Adrenal gland (tissue), 19 donors: ENCODE measurements at places on chromosomes 2 and 18.

GRCh38 chr2:127161176-127162136, 54.5 kb upstream of the BIN1 start:
- H3K4me3 ChIP-seq = no peak overlapping the region
- no peak for DNase-seq
- H3K4me1 ChIP-seq = no peaks in the 10 kb centered on the region
- H3K27me3 ChIP-seq = no peaks in the 10 kb centered on the region
- no peaks in the 10 kb centered on the region for H3K36me3 ChIP-seq
- no peak overlapping the region for H3K27ac ChIP-seq

DNA sequence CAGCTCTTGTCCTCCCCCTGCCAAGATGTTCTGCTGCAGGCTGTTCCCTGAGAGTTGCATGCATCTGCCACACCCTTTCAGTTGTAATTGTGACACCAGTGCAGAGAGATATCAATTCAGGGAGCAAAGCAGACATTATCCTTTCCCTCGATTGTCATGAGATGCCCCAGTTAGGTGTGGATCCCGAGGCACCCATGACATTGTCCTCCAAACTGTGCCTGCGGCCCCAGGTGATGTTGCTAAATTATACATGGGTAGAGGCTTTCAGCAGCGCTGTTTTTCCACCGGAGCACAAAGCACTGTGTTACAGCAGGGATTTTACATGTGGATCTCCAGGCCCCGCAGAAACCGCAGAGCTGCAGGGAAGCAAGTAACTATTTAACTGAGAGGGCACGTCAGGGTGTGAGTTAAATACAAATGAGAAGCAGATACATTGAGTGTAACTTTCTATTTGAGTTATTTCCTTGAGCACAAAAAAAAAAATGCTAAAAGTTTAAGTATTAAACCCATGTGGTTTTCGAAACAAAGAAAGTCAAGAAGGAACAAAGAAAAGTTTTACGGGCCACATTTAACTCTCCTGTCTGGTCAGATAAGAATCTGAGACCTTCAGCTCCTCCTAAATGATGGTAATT, 90.3 kb upstream of the BCL2L11 start:
- H3K36me3 ChIP-seq = no peaks in the 10 kb centered on the region
- no peak overlapping the region for H3K27ac ChIP-seq
- DNase-seq = no peak

- no peak overlapping the region for H3K4me3 ChIP-seq
- no peaks in the 10 kb centered on the region for H3K36me3 ChIP-seq
- no peaks in the 10 kb centered on the region for H3K27me3 ChIP-seq
- H3K4me1 ChIP-seq = no peaks in the 10 kb centered on the region
- H3K27ac ChIP-seq = no peak overlapping the region
These were observed 16.6 kb downstream of the TRAF3IP1 start for GRCh38 chr2:238336793-238337444.

DNA sequence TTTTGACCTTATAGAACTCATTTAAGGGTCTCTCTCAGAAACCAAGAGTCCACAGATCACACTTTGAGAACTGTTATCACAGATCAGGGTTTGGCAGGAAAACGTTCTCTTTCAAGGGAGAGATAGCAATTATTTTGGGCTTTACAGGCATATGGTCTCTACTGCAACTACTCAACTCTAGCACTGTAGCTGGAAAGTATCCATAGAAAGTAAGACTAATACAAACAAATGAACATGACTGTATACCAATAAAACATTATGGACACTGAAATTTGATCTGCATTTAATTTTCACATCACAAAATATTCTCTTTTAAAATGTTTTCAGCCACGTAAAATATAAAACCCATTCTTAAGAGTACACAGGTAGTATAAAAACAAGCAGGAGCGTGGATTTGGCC, 100.5 kb downstream of the TRIP12 start:
- H3K27ac ChIP-seq = no peak overlapping the region
- no peaks in the 10 kb centered on the region for H3K27me3 ChIP-seq
- DNase-seq = no peak
- H3K4me3 ChIP-seq = no peak overlapping the region
- H3K4me1 ChIP-seq = peaks cover 8% of the 10 kb centered on the region
- H3K36me3 ChIP-seq = no peaks in the 10 kb centered on the region

GRCh38 chr2:10934979-10935350, 23.2 kb downstream of the KCNF1 start:
- H3K27ac ChIP-seq = no peak overlapping the region
- DNase-seq = no peak
- H3K4me1 ChIP-seq = no peaks in the 10 kb centered on the region

DNA sequence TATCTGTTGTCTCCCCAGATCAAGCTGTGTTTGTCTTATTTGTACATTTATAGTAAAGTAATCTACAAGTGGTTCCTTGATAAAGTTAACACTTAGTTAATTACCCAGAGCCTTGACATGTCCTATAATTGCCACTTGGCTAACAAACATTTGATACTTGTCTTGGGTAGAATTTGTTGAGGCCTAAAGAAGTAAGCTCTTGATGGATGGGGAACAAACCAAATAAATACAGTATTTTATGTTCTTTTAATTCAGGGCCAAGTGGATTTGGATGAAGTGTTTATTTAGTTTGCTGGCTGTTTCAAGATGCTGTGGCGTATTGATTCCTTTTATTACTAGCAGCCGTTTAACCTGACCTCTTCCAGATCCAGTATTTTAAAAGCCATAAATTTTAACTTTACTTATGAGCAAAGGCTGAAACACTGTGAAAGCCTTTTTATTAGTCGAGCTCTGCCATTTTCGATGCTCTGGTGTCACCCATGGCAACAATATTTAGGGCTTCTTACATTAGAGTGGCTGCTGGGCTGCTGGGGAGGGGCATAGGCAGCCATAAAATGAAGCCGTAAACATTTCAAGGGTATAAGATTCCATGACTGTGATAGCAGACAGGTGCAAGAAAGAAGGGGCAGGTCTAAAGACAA, 401.6 kb upstream of the NRP2 start:
- no peaks in the 10 kb centered on the region for H3K36me3 ChIP-seq
- no peak overlapping the region for H3K4me3 ChIP-seq

- DNase-seq = no peak
- H3K27me3 ChIP-seq = no peaks in the 10 kb centered on the region
- no peak overlapping the region for H3K4me3 ChIP-seq
- H3K27ac ChIP-seq = no peak overlapping the region
- H3K36me3 ChIP-seq = peaks cover 73% of the 10 kb centered on the region
These were observed 15.8 kb downstream of the KCTD18 start for GRCh38 chr2:200494048-200494447.

- H3K4me1 ChIP-seq = peaks cover 7% of the 10 kb centered on the region
- H3K27me3 ChIP-seq = no peaks in the 10 kb centered on the region
- no peak for DNase-seq
- H3K27ac ChIP-seq = no peak overlapping the region
- no peaks in the 10 kb centered on the region for H3K36me3 ChIP-seq
These were observed 136.7 kb downstream of the SP3 start for GRCh38 chr2:173828189-173829142.

- no peak overlapping the region for H3K4me3 ChIP-seq
- peaks cover 5% of the 10 kb centered on the region for H3K4me1 ChIP-seq
- H3K36me3 ChIP-seq = no peaks in the 10 kb centered on the region
- H3K27me3 ChIP-seq = no peaks in the 10 kb centered on the region
- no peak overlapping the region for H3K27ac ChIP-seq
- DNase-seq = no peak
These were observed 24.3 kb downstream of the NCK2 start for GRCh38 chr2:105768961-105769452.

- no peak overlapping the region for H3K27ac ChIP-seq
- peaks cover 20% of the 10 kb centered on the region for H3K4me1 ChIP-seq
- H3K36me3 ChIP-seq = no peaks in the 10 kb centered on the region
- H3K4me3 ChIP-seq = no peak overlapping the region
- no peak for DNase-seq
These were observed 30.6 kb upstream of the PPP3R1 start for GRCh38 chr2:68282811-68283418.

DNA sequence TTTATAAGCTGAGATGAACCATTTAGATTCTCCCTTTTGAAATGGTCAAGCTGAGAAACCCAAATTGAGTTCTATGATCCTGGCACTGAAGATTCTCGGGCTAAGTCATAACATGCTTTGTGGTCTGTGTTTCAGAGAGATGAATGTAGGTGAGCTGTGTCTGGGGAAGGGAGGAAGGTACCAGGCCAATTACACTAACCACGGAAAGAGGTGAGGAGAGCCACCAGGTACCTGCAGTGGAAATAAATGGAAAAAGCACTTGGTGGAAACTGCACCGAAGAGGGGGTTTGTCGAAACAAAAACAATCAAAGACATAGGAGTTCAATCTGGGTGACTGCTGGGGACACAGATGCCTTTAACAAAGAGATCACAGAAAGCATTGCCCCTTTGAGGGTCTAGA, 963 bp upstream of the MRPL44 start:
- H3K4me1 ChIP-seq = peaks cover 43% of the 10 kb centered on the region
- no peaks in the 10 kb centered on the region for H3K27me3 ChIP-seq
- peak overlapping the region; percentile 68 for H3K4me3 ChIP-seq
- H3K36me3 ChIP-seq = no peaks in the 10 kb centered on the region

- H3K27ac ChIP-seq = no peak overlapping the region
- no peak for DNase-seq
- no peaks in the 10 kb centered on the region for H3K36me3 ChIP-seq
- H3K27me3 ChIP-seq = no peaks in the 10 kb centered on the region
These were observed 121.3 kb downstream of the FOXI3 start for GRCh38 chr2:88331239-88331638.

- no peaks in the 10 kb centered on the region for H3K4me1 ChIP-seq
- no peak overlapping the region for H3K4me3 ChIP-seq
- DNase-seq = no peak
- H3K27me3 ChIP-seq = no peaks in the 10 kb centered on the region
- no peak overlapping the region for H3K27ac ChIP-seq
These were observed 61.1 kb downstream of the ANTXR1 start for GRCh38 chr2:69073928-69074570.

GRCh38 chr2:165698444-165698884, 95.6 kb downstream of the GALNT3 start:
- H3K27ac ChIP-seq = no peak overlapping the region
- peak; percentile 43 for DNase-seq
- H3K4me1 ChIP-seq = no peaks in the 10 kb centered on the region
- H3K27me3 ChIP-seq = no peaks in the 10 kb centered on the region
- H3K4me3 ChIP-seq = no peak overlapping the region
- H3K36me3 ChIP-seq = no peaks in the 10 kb centered on the region

GRCh38 chr2:118716102-118716501, 131.3 kb downstream of the EN1 start:
- no peak overlapping the region for H3K4me3 ChIP-seq
- DNase-seq = no peak
- H3K27ac ChIP-seq = no peak overlapping the region
- H3K27me3 ChIP-seq = no peaks in the 10 kb centered on the region
- no peaks in the 10 kb centered on the region for H3K4me1 ChIP-seq

DNA sequence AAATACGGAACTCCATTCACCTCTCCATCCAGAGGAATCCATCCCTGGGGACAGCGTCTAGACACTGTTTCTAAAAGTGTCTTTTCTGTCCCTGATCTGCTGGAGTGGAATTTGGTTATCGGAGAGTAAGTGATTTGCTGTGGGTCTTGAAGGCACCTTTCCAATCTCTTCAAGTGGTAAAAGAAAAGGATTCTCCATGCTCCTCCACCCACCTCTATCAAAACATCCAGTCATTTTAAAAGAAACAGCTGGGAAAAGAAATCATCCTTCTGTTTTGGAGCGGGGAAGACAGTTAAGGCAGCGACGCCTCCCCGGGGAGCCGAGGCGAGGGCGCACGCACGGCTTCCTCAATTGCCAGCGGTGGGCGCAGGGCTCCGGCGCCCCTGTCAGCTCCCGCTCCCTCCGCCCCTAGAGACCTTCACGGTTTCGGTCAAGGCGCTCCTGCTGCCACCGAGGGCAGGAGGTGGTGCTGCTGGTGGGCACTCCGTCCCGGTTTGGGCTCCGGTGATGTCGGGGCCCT, 547 bp downstream of the SLC35F5 start:
- peak overlapping the region; percentile 94 for H3K4me3 ChIP-seq
- H3K36me3 ChIP-seq = no peaks in the 10 kb centered on the region
- peaks cover 2% of the 10 kb centered on the region for H3K4me1 ChIP-seq
- H3K27ac ChIP-seq = peak overlapping the region; percentile 92
- no peak for DNase-seq
- no peaks in the 10 kb centered on the region for H3K27me3 ChIP-seq

DNA sequence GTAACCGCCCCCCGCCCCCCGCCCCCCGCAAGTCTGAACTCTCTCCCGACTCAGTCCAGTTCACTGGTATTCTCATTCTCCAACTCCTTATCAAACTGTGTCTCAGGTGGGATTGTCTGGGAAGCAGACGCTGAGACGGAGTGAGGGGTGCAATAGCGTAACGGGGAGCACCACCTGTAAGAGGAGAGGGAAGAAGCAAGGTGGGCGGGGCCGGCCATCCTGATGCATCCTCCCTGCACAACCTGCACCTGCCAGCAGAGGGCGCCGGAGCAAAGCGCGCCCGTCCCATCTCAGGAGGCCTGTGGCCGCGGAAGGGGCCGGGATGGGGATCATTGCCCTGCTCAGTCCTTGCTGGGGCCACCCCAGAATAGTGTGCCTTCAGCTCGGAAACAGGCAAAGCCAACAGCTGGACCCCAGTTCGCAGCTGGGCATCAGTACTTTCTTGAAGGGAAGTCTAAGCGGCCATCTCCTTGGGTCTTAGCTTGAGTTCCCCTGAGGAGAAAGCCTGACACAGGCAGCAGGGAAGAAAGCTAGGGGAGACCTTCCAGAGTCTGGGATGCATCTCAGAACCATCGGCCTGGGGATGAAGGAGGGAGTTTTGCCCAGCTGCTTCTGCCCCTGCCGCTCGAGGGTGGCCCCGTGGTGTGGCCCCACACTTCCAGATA, 208.0 kb downstream of the TFCP2L1 start:
- no peak overlapping the region for H3K27ac ChIP-seq
- peaks cover 8% of the 10 kb centered on the region for H3K4me1 ChIP-seq

- no peak overlapping the region for H3K4me3 ChIP-seq
- H3K27ac ChIP-seq = no peak overlapping the region
- DNase-seq = no peak
- no peaks in the 10 kb centered on the region for H3K27me3 ChIP-seq
- no peaks in the 10 kb centered on the region for H3K4me1 ChIP-seq
These were observed 40.0 kb upstream of the FAHD2A start for GRCh38 chr2:95362486-95362885.

DNA sequence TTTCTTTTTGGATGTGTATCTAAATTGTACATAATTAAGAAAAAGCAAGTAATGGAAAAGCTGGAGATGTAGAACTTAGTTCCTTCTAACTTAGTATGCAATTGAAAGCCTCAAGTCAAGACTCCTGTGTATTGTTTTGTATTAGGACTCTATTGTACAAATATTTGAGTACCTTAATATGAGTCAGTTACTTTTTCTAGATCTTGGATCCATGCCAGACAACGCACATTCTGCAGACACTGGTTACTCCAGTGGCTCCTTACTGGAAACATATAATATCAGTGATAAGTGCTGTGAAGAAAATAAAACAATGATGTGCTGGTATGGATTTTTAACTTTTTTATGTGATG, 1.5 kb downstream of the SLC39A10 start:
- no peaks in the 10 kb centered on the region for H3K36me3 ChIP-seq
- peaks cover 18% of the 10 kb centered on the region for H3K4me1 ChIP-seq
- peak overlapping the region; percentile 93 for H3K27ac ChIP-seq
- DNase-seq = peak; percentile 33

DNA sequence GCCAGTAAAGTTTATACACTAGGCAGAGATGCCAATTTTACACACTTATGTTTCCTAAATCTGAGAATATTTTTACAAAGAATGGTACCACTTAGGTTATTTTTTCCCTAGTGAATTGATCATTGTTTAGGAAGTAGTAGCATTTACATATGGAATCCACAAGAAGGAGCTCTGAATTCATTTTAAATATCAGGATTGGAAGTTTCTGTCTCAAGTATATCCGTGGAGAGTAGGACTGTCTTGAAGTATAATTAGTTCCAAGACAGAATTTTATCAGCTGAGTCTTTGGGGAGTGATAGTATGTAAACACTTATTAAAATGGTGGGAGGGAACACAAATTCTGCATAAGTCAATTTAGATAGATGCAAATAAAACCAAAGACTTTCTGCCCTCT, 82.3 kb upstream of the FAM98A start:
- H3K4me3 ChIP-seq = no peak overlapping the region
- no peaks in the 10 kb centered on the region for H3K36me3 ChIP-seq
- no peak overlapping the region for H3K27ac ChIP-seq
- no peaks in the 10 kb centered on the region for H3K4me1 ChIP-seq
- H3K27me3 ChIP-seq = no peaks in the 10 kb centered on the region
